ENCODE measurements at places on chromosomes 3 and 15. TPM values are rescaled to one million over a fixed set of nuclear protein-coding genes. Genes with fewer than 3 reads are reported as not detected.

The GTF2E1 gene
- 14.4 TPM for total RNA-seq

The GOLGA6D gene
- not detected for total RNA-seq

DNA sequence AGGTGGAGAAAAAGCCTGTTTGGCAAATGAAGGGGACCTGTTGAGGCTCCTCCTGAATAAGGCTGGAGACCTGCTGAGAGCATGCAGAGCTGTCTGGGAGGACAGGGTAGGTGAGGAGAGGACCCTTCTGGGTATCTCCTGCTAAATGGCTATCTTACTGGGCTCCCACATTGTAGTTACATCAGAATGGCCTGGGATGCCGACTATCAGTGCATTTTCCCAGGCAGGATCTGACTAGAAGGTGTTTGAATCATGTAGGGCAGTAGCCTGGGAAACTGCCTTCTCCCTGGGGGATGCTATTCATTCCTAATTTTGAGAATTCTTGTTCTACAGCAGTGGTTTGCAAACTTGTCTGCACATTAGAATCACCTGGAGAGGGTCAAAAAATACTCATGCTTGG, 631 bp downstream of the AGBL1 start:
- DNase-seq = no peak

- no peak for DNase-seq
These were observed 5.5 kb downstream of the WDR73 start for GRCh38 chr15:84648539-84648938.

GRCh38 chr15:73573572-73573971, 59.6 kb downstream of the NPTN start:
- peak; percentile 58 for DNase-seq

GRCh38 chr3:56369914-56370313, 98.4 kb downstream of the ERC2 start:
- no peak for DNase-seq

The C3orf33 gene
- 4.7 TPM for total RNA-seq

DNA sequence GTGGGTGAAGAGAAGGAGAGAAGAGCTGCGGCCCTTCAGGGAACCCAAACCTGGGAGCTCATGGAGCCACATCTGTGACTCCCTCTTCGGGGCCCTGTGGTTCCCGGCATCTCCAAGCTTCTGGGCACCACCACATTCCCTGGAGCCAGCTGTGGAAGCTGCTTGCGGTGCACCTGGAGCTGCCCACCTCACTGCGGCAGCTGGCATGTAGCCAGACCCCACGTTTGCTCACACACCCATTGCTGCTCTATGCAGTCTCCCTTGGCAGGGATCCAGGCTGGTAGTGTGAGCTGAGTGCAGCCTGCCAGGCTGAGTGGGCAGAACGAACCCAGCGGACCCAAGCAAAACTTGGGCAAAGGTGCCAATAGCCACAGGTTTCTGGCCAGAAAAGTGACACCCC, 16.8 kb upstream of the PLA2G4E start:
- DNase-seq = no peak

GRCh38 chr15:58293622-58294550, 137.9 kb upstream of the LIPC start:
- DNase-seq = no peak

DNA sequence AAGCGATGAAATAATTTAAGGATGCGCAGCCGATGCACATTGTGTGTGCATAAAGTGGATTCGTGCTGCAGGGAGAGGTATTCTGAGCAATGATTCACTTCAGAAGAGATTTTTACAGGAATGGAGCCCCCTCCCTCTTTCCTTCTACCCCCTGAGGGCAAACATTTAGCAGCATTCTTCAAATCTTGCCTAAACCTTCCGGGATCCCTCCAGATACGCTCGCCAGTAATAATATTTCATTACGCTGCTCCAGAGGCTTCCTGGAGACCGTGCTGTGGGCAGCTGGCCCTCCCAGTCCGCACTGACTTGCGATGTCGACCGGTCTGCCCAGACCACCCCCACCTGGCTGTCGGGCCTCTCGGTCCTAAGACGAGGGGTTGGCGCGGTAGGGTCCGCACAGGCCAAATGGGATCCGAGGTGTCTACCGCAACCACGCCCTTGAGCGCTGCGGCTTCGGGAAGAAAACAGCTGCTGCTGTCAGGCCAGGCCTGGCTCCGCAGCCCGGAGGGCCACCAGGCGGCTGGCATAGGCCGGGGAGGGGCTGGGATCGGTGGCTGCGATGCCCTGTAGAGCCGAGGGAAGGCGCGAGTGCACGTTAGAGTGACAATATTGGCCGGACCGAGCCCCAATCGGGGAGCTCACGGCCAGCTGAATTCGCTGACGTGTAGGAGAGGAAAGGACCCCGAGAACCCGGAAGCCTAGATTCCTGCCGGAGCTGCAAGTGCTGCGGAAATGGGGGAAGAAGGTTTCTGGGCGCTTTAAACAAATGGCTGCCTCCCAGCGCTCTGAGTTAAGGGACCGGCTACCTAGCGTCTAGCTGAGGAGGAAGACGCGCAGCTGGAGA, 14.3 kb downstream of the ZIC4 start:
- DNase-seq = no peak

DNA sequence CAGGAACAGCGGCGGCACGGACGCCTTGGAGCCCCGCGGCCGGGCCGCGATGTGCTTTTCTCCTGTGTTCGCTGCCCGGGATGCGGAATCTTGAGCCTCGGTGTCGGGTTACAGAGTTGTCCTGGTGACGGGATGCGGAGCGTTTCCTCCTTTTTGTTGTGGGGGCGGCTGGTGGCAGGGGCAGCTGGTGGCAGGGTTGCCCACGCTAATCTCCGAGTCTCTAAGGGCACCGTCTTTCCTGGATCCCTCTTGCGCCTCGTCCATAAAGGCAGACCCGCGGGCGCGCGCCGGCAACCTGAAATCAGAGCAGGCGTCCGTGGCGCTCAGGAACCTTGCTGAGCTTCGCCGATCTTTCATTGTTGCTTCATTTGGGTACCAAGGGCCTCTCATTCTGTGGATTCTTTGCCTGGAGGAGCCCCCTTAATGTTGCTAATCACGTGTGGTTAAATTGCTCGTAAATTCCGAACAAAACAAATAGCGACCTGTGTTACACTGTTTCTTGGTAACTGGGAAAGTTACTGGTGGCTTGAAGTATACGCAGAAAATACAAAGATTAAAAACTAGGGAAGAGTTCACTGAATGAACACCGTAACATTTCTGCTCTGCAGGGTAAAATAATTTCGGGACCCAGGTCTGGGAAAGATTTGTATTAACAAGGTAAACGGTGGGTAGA, 844 bp upstream of the PFN2 start:
- DNase-seq = no peak

DNA sequence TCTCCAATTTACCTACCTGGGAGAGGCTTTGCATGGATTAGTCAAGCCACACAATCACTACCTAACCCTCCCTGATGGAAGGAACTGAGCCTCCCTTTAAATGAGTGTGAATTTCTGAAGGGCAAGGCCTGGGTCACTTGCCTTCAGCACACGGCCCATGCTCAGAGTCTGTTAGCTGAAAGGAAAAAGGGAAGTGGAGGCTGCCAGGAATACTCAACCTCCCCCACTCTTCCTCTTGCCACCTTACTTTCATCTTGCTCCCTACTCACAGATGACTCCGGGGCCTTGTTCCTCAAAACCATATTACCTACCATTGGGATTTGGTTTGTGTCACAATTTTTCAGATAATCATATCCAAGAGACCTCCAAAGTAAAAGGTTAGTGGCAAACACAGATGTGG, 220.0 kb downstream of the ABHD5 start:
- DNase-seq = no peak

DNA sequence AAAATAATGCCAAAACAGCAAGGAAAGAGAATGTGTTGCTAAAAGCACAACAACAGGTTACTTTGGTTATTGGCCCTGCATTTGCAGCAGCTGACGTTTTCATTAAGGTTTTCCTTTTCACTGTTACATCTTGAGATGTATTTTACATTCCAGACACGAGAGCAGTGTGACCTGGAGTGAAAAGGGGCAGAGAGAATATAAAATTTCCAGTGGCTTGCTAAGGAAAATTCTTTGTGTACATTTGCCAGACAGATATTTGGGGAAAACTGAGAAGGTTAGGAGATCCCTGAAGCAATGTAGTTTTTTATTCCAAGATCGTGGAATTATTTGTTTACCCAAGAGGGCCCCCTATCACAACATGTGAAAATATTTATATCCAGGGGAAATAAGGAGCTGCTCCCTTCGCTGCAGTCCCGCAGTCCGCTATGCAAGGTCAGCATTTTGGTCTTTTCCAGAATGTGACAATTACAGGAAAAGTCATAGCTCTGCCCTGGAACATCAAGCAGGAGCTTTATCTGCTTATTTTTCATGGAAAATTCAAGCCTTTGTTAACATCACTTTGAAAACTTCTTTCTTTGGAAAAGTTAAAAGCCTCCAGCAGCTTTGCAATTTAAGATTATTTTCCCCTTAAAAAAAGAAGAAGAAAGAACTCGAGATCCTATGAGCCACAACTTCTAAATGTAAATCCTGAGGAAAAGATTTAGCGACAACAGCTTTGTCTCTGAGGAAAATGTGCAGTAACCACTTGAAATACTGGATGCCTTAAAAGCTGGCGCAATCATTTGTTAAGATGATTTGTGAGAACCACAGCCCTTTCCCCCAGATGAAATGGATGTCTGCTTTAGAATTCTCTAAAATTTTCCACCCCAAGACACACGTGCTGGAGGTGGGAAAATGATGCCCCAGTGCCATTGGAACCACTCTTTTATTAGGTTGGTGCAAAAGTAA, 256.4 kb upstream of the TPM1 start:
- no peak for DNase-seq

The RAB8B gene
- 57.5 TPM for total RNA-seq

The IL16 gene
- 6.5 TPM for total RNA-seq

GRCh38 chr15:60649845-60650548, 171.1 kb upstream of the ICE2 start:
- no peak for DNase-seq

GRCh38 chr15:80594091-80594889, 100.8 kb upstream of the ABHD17C start:
- DNase-seq = no peak

DNA sequence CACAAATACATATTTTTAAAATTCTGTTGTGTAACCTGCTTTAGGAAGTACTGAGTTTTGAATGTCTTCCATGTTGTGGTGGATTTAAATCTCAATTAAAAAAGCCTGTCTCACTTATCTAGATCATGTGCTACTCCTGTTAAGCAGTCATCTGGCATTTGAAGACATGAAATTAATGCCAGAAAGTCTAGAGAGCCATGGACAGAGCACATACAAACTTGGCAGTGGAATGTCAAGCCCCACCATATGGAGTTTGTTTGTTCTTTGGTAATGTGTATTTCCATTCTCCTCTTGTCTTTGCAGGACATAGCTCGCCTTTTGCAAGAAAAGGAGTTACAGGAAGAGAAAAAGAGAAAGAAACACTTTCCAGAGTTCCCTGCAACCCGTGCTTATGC, 39.3 kb upstream of the UTS2B start:
- no peak for DNase-seq

The GP9 gene
- total RNA-seq = not detected

GRCh38 chr3:54939557-54940300, 11.9 kb upstream of the LRTM1 start:
- DNase-seq = no peak

- DNase-seq = peak; percentile 77
These were observed 5.2 kb upstream of the GNAI2 start for GRCh38 chr3:50230794-50231125.

GRCh38 chr3:187795207-187795960, 50.1 kb upstream of the BCL6 start:
- DNase-seq = no peak

DNA sequence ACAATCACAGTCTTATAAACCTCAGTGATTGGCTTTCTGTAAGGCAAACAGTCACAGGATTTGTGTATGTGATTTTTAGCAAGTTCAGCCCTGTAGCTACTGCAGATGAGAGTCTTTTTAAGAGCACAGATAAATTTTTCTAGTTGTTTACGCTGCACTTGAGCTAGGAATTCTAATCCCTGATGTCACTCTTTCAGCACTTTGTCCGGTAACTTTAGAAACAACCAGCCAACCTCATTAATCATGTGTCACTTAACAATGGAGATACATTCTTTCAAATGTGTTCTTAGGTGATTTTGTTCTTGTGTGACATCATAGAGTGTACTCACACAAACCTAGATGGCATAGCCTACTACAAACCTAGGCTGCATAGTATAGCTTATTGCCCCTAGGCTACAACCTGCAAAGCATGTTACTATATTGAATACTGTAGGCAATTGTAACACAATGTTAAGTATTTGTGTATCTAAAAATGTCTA, 36.8 kb upstream of the GOLGA6L2 start:
- no peak for DNase-seq

The RASA2 gene
- total RNA-seq = 20.0 TPM

DNA sequence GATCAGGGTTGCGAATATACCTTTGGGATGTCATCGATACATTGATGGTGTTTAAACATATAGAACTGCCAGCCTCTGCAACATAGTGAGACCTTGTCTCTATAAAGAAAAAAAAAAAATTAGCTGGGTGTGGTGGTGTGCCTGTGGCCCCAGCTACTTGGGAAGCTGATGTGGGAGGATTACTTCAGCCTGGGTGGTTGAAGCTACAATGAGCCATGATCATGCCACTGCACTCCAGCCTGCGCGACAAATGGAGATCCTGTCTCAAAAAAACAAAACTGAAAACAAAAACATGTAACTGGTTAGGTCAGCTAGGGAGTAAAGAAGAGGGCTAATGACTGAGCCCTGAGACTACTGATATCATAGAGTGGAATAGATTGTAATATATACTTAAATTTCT, 30.7 kb upstream of the MGA start:
- DNase-seq = no peak

The SSUH2 gene
- not detected for total RNA-seq

- DNase-seq = no peak
These were observed 279.2 kb downstream of the GABRG3 start for GRCh38 chr15:27250223-27250622.

DNA sequence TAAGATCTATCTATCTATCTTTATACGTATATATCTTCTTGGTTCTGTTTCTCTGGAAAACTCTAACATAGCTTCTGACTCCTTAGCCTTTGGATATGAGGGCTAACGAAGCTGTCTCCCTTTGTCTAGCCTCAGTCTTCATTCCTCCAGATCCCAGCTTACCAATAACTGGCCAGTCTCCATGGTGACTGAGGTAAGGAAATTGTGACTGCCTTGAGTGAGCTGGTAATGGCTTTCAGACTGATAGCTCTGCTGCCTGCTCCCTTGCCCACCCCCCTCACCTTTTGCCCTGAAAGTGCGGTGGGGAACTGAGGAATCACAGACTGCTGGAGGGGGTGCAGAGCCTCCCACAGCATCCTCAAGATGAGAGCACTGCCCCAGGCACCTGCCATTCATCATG, 65.8 kb upstream of the ABHD17C start:
- DNase-seq = no peak

DNA sequence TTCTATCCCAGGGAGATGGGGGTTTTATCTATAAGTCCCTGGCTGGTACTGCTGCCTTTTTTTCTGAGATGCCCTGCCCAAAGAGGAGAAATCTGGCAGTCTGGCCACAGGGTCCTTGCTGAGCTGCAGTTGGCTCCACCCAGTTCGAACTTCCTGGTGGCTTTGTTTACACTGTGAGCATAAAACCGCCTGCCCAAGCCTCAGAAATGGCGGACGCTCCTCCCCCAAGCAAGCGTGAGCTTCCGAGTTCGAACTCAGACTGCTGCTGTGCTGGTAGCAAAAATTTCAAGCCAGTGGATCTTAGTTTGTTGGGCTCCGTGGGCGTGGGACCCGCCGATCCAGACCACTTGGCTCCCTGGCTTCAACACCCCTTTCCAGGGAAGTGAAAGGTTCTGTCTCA, 126.8 kb upstream of the SUCLG2 start:
- no peak for DNase-seq

GRCh38 chr15:86483936-86484335, 404.3 kb downstream of the AGBL1 start:
- no peak for DNase-seq
